GDM1 (cell line): ENCODE measurements at places on chromosomes 12 and 14.

DNA sequence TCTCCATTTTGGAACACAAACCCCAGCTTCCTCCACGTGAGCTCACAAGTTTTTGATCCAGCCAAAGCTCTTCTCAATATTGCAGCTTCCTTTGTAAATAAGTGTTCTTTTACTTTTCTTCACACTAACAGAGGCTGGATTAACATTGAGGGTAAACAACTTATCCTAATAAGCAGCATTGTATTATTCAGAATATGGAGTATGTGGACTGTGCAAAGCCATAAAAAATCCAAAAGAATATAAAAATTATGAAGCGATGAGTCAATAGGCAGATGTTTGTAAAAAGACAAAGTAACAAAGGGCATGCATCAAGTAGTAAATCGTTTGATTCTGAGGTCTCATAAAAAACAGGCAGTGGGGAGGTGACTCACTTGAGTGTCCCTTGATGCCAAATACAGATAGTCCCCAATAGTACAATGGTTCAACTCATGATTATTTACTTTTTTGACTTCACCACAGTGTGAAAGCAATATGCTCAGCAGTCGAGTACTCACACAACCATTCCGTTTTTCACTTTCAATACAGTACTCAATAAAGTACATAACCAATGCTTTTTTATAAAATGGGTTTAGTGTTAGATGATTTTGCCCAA lies 23.1 kb upstream of the KCNK10 start:
- no peak for DNase-seq

DNA sequence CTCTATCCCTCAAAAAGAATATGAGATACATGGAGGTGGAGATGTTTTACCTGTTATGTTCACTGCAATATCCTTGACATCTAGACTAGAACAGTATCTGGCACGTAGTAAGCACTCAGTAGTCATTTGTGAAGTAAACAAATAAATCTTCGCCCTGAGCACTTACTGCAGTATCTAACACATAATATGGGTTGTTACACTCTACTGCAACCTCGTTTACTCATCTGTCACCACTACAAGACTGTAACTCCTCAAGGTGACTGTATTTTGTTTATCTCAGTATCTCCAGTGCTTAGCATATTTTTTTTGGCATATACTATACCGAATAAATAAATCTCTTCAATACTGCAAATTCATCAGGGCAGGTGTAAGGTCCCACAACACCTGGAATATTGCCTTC lies 66.1 kb downstream of the WASHC3 start:
- no peak for DNase-seq

- no peak for DNase-seq
Measured at GRCh38 chr12:44143175-44143574, 307.3 kb downstream of the TMEM117 start.

DNA sequence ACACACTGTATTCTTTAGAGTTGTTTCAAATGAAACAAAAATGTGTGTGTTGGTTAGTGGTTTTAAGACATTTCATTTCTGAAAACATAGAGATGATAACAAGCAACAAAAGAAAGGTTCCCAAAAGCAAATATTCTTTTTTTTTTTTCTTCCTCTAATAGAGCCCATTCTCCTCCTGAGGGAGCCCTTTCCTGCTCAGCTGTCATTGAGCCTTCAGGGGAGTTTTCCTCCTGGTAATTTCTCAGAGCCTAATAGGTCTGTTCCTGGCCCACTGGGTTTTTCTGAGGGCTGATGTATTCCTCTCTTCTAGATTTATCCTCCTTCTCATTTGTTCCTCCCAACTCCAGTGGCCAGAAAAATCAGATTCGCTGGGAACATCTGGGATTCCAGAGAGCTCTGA lies 654.5 kb downstream of the NOVA1 start:
- no peak for DNase-seq

DNA sequence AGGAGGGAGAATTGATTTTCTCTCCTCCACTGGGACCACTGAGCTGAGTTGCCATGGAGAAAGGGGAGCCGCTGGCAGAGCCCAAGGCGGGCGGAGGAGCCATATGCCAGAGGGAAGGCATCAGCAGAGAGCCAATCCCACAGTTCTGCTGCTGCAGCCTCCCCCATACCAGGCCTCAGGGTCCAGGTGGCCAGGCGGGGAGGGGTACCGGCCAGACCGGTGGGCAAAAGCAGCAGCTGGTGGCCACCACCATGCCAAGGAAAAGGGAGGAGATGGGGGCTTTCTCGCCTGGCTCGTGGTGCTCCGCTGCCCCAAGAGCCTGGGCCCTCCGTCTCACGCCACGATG lies 72.8 kb downstream of the PITPNM2 start:
- no peak for DNase-seq

GRCh38 chr12:46794593-46795190 lies 31.1 kb downstream of the SLC38A4 start:
- DNase-seq: no peak

DNA sequence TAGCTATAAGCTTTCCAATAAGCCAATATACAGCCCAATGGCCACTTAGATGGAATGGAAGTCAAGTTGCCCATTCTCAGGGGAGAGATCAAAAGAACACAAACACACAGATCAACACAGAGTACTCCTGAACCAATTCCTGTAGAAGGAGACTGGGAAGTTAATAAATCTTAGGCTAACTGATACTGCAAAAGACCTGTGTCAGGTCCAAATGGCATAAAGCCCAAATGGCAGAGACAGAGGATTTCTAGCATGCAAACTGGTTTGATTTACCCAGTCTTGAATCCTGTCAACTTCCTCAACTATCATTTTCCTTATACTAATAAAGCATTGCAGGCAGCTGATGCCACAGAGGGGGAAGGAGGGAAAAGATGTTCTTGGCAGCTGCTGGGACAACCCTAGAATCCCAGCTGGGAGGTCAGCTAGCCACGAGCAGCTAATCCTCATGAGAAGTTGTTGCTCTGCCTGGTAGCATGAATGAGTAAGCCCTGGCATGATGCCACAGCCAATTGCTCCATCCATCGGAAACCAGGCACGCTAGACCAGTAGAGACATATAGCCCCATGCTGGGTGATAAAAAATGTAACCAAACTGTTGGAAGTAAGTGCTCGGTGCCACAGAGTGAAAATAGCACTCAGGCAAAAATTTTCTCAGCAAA lies 26.2 kb downstream of the ANG start:
- DNase-seq: no peak

DNA sequence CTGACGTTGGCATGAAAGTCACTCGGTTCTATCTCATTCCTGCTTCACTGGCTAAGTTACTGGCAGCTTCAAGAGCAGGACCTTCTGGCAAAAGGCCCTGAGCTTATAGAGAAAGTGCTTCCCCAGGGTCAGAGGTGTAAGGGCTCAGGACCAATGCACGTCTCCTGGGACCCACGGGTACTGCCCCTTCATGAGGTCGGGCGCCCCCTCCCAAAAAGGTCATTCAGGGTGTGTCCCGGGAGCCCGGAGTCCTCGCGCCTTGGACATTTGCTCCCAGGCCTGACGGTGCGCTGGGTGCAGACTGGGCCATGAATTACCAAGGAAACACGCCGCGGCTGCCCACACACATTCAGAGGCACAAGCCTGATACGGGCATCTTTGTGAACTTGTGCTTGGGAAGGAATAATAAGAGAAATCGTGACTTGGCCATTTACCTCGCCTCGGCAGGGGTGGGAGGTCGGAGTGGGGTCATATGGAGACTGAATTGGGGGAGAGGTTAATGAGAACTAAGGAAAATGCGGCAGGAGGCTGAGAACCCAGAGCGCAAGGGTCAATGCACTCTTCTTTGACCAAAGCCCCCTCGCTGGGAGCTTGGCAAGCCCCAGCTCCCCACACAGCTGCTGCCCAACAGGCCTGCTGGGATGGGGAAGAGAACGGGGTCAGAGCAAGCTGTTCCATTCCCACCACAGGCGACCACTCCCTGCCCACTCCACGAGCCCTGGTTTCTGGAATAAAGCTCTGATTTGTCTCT lies 15.7 kb upstream of the SLC6A12 start:
- no peak for DNase-seq

- DNase-seq: no peak
Measured at GRCh38 chr12:49348781-49349180, 2.1 kb downstream of the DNAJC22 start.

GRCh38 chr14:76349993-76350392 lies 25.9 kb upstream of the ESRRB start:
- DNase-seq: no peak

DNA sequence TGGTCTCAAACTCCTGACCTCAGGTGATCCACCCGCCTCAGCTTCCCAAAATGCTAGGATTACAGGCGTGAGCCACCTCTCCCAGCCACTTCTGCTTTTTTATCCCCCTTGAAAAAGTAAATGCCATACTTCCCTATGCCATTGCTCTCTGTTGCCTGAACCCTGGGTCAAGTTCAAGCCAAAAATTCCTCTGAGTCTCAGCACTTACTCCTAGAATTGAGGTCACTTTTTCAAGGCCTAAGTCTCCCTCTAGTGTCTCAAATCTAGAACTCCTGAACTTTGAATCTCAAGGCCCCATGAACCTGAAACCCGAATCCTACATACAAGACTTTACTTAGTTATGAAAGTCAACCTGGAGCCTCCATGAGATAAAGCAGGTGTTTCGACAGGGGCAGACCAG lies 1.4 kb upstream of the APOBEC1 start:
- peak; percentile 70 for DNase-seq

GRCh38 chr14:103111232-103111868 lies 11.9 kb upstream of the TNFAIP2 start:
- DNase-seq: no peak

DNA sequence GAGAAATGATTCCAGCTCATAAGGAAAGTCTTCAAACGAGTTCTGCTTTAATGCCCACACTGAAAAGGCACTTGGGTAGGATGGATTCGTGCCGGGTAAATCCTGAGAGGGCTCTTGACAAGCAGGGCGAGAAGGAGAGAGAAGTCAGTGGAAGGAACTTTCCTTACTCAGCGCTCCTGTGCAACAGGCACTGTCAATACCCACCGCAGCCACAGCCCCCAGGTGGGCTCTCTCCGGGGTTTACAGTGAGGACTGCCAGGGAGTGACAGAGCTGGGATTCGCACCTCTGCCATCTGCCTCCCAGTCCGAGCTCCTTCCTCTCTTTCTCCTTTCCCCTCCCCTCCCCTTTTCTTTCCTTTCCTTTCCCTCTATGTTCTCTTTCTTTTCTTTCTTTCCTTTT lies 118.7 kb downstream of the BEGAIN start:
- no peak for DNase-seq

DNA sequence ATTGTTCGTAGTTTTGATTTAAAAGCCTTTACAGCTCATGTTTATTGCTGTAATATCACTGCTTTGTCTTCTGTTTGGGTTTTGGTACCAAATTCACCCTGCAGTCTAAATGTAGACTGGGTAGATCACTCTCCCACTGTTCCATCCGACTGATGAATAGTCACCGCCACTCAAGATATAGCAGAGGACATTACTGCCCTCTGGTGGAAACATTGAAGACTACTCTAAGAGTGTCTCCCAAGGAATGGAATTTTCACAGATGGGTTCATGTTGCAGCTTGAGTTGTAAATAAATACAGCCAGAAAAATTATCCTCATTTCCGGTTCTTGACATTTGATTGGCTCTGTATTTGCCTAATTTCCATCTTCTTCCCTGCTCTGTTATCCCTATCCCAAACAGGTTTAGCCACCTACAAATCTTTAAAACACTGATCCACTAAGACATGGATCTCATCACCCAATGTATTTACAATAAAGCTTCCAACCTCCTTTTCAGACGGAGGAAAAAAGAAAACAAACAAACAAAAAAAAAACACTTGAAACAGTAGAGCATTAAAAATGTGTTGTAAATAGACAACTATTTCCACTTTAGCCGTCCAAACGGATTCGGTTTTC lies 198.3 kb upstream of the CPNE8 start:
- DNase-seq: no peak

DNA sequence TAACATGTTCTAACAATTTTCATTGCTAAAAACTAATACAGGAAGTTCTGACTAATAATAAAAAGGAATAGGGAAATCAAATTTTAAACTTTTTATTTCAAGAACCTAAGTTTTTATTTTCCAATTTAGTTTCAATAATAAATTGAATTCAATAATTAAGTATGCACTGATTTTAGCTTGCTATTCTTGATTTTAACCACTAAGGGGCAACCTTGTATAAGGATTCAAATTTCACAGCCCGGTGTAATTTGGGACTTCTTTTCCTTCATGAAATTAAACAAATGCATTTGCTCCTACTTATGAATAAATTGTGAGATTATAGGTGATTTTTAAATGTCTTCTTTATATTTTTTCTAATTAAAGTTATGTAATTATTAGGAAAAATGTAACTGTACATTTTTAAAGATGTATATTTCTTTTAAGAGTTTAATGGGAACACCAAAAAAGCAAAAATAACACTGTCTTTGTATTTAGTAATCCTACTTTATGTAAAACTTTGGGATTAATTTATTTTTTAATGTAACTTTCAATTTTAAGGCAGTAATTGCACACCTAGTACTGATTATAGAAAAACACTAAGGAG lies 241.4 kb upstream of the PDZRN4 start:
- DNase-seq: no peak
